ENCODE measurements at places on chromosomes 12 and 14. TPM values are rescaled to one million over a fixed set of nuclear protein-coding genes. Genes with fewer than 3 reads are reported as not detected.

KRT71 gene
- not detected for polyA plus RNA-seq

CFAP73 gene
- not detected for polyA plus RNA-seq

GRCh38 chr14:69183735-69184134 is 7.6 kb upstream of the EXD2 start:
- DNase-seq = no peak

NELL2 gene
- not detected for polyA plus RNA-seq

TMEM52B gene
- polyA plus RNA-seq = not detected

GRCh38 chr14:94132285-94132887 is 3.0 kb upstream of the IFI27L2 start:
- DNase-seq = peak; percentile 34

DNA sequence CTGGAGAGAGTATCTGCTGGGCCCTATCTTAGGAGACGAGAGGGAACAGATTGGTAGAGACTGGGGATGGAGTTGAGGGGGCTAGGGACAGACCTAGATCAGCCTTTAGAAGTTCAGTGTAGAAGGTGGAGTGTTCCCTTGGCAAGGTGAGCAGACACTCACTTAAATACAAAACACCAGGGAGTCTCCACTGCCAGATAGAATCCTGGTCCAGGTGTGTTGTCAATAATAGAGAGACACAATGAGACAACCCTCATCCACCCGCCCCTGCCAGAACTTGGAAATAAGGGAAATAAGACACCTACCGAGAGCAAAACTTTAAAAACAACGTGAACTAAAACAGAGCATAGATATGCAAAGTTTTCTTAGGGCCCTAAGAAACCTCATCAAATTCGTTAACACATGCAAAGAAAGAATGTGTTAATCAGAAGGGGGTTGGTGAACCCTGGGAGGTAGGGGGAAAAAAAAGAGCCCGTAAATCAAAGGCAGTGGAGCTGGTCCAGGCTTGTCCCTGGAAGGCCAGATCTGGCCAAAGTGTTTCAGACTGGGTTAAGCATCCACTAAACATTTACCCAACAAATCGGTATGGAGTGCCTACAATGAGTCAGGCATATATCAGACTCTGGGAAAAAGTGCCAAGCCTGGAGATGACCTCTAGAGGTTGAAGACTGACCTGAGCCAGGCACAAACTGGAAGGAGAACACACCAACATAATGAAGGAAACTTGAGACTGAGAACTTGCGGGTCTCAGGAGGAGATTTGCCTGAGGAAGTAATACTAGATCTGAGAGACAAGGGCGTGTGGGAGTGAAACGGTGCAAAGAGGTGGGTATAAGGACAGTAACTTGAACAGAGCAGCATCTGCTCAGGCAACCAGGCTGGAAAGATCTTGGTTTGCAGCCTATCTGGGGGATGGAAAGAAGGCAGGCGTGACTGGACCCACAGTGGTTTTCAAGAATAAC is 37.0 kb upstream of the OTX2 start:
- no peak for DNase-seq

KCNA5 gene
- not detected for polyA plus RNA-seq

GIT2 gene
- 9.5 TPM for polyA plus RNA-seq

All from foreskin keratinocyte (primary cell).